ENCODE measurements at places on chromosomes 16 and 17.

GRCh38 chr17:15048381-15048780 is 216.7 kb downstream of the PMP22 start:
- DNase-seq, result no peak

DNA sequence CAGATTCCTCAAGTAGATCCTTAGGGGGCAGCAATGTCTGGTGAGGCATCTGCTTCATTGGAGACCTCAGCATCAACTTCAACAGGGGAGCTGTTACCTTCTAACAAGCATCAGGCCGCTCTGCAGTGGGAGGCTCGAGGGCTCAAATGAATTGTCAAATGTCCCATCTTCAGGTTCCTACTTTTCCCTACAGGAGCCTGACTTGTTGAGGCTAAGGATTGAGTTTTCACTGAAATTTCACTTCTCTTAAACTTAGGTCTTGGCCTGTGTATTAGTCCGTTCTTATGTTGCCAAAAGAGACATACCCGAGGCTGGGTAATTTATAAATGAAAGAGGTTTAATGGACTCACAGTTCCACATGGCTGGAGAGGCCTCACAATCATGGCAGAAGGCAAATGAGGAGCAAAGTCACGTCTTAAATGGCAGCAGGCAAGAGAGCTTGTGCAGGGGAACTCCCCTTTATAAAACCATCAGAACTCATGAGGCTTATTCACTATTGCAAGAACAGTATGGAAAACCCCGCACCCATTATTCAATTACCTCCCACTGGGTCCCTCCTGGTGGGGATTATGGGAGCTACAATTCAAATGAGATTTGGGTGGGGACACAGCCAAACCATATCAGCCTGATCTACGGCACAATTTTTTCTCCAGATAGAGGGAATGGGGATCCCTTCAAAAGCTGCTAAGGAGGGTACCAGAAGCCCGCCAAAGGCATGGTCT is 5.1 kb upstream of the CD300LD start:
- no peak for DNase-seq

DNA sequence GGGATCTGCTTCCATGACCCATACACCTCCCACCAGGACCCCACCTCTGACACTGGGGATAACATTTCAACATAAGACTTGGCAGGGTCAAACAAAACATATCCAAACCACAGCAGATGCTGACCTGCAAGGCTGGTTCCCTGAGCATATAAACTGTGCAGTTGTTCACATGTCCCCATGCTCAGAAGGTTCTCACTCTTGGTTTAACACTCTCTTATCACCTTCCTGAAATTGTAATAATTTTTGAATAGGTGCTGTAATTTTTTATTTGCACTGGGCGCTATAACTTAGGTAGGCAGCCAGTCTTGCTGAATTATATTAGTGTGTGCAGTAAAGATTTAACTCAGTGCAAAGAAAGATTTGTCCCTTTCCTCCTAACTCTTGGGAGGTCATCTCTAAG is 824.8 kb upstream of the SOX9 start:
- no peak for DNase-seq

GRCh38 chr16:50079397-50080140 is 13.8 kb downstream of the HEATR3 start:
- no peak for DNase-seq

DNA sequence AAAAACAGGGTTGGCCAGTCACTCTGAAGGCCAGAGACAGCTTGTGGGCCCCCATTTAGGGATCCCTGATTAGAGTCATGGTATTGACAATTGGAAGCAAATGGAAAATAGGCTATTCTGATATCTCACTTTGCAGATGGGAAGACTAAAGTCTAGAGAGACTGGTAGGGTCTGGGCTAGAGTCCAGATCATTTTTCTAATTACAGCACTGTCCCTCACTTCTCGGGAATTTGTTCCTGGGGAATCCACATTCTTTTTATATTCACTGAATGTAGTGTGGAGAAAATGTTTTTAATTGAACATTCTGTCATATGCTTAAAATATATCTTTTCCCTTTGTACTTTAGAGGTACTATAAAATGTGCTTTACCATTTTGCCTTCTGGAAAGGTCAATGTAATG is 1.1 kb downstream of the KATNIP start:
- DNase-seq, result no peak

DNA sequence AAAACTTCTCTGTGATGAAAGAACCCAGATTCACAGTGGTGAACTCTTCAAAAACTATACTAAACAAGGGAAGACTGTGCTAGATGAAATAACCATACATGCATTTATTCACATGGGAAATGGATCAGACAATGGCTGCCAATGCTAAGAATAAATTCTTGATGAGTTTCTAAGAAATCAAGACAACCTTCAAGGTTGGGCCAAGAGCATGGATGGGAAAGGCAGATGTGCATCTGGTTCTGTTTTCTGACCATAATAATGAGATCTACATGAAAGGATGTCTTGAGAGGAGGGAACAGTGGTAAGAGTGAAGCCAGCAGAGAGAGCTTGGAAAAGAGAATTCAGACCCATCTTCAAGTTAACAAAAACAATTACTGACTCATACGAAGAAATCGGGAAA is 31.4 kb downstream of the ANKRD11 start:
- DNase-seq, result no peak

- no peak for DNase-seq
These were observed 1.4 kb upstream of the ZNF267 start for GRCh38 chr16:31872201-31872600.

- no peak for DNase-seq
These were observed 18.4 kb downstream of the MYH1 start for GRCh38 chr17:10499950-10500349.

- DNase-seq, result no peak
These were observed 34.1 kb downstream of the IL21R start for GRCh38 chr16:27436065-27436464.

DNA sequence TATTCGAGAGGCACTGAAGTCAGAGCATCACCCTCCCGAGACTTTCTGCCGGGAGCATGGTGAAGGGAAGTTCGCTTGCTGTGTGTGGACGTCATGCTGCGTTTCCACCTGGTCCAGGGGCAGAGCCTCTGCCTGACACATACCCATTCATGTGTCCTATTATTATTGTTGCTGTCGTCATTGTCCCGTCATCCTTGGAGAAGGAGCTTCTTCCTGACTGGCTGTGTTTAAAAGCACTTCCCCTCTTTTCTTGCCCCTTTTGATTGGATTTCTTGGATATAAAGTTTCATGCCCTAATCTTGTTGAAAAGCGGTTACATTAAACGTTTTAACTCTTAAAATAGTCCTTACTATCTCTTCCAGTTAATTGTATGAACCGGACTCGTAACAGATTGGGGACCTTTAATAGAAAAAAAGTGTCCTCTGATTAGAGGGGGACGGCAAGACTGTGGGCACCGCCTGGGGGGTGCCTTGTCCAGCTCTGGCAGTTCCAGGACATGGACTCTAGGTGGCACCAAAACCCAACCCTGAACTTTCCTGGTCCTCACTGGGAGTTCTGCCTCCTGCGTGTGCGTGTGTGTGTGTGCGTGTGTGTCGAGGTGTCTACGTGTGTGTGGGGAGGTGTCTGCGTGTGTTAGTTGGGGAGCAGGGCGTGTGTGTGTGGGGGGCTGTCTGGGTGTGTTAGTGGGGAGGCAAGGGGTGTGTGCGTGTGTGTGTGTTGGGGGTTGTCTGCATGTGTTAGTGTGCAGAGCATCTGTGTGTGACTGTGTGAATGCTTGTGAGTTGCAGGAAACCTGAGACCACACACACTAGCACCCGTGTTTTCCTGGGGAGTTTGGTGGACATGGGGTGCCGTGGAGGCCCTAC is 133.3 kb upstream of the CIBAR2 start:
- DNase-seq, result peak; percentile 82

DNA sequence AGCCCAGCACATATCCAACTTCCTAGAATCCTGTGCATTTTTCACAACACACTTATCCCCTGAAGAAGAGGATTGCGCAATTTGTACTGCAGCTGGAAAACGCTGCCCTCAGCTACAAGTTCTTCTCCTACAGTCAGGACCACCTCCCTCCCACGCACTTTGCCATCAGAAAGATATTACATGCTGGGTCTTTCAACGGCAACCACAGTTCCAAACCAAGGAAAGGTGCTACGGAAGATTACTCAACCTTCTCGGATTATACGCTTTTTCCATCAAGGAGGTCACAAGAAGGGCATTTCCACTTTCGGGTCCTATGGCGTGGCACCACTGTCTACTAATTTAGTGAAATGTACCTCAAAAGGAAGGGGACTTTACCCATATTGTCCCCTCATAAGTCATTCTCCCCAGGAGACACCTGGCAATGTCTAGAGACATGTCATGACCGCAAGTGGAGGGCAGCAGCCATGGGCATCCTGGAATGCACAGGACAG is 35.2 kb downstream of the USP7 start:
- DNase-seq, result no peak

DNA sequence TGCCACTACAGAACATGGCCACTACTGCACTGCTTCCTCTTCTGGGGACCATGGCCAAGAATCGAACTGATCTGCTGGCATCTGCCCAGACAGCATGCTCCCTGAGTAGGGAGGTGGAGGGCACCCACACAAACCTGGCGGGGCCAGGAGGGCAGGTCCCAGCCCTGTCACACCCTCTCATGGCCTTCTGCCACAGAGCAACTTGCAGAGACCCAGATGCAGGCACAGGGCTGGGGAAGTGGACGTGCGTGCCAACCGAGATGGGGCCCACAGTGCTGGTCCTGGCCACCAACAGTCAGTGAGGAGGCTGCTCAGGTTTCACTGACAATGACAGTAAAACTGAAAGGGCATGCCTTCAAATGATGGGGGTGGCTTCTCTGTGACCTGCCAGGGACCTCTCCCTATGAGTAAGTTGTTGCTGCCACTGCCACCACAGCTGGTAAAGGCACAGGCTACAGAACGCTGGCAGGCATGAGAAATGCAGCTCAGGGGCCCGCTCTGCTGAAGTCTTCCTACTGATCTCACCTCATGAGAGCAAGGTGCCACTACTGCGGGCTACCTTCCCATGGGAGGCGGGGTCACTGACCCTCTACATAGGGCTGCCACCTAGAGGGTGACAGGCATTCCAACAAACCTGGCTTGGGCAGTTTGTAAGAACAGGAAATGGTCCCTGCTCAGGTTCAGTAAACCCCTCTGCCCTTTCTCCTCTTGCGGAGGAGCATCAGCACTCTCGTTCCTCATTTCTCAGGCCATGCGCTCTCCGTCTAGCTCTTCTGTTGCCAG is 15.5 kb downstream of the HIC1 start:
- DNase-seq, result no peak

DNA sequence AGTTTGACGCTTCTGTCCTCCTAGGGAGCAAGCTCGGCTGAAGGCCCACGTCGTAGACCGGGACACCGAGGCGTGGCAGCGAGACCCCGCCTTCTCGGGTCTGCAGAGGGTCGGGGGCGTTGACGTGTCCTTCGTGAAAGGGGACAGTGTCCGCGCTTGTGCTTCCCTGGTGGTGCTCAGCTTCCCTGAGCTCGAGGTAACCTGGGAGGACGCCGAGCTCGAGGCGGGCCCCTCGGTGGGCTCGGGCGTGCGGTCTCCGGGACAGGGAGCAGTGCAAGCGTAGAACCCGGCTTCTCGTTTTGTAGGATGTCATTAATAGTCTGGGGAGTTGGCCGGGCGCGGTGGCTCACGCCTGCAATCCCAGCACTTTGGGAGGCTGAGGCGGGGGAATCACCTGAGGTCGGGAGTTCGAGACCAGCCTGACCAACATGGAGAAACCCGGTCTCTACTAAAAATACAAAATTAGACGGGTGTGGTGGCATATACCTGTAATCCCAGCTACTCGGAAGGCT is 715 bp downstream of the ENDOV start:
- DNase-seq, result no peak

DNA sequence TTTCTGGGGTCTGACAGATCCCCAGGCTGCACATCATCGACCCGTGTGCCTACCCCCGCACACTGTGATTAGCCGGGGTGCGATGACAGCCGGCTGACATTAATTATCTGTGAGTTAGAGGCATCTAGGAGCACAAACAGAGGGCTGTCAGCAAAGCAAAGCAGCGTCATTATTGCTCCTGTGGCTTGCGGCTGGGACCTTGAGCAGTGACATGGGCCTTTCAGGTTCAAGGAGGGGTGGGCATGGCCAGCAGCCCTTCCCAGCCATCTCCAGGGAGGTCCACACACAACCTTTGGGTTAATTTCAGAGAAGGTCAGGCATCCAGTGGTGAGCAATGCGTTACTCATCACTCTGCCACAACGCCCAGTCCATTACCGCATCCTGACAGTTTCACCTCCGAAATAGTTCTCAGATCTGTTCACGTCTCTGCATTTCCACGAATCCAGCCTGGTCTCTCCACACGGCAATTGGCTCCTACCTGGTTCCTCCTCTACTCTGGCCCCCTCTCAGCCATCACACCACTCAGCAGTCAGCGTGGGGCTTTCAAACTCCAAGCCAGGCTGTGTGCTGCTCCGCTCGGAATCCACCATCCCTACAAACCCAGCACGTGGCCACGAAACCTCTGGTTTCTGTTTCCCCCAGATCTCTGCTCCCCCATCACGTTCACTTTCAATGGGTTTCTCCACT is 249.7 kb upstream of the C16orf82 start:
- no peak for DNase-seq

DNA sequence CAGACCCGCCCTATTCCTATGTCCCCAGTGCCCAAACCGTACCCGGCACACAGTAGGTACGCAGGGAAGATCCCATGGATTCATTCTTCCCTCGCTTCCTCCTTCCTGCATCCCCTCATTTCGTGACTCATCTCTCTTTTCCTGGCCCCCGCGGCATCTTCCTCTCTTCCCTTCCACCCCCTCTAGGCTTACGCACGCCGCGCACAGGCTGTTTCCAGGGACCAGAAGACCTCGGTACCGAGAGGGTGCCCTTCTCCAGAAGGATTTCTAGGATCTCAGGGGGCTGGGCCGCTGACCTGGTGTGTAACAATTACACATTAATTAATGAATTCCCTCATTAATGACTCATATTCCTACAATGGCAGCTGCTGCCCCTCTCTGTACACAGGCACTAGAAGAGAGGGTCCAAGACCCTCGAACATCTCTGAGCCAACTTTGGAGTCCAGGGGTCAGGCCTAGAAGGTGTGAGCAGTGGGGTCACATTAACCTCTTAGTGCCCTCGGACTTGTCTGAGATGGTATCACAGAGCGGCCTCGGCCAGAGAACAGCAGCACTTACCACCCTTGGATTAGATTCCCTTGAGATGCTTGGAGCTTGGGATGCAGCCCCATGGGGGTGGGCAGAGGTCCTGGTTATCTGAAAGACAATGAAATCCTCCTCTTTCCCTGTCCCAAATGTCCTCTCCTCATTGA is 16.8 kb upstream of the PLLP start:
- DNase-seq, result no peak

- no peak for DNase-seq
These were observed 54.4 kb downstream of the MPRIP start for GRCh38 chr17:17096438-17097178.

- DNase-seq, result no peak
These were observed 20.3 kb downstream of the PARN start for GRCh38 chr16:14609716-14610115.
